ENCODE measurements at places on chromosomes 1 and 21.

DNA sequence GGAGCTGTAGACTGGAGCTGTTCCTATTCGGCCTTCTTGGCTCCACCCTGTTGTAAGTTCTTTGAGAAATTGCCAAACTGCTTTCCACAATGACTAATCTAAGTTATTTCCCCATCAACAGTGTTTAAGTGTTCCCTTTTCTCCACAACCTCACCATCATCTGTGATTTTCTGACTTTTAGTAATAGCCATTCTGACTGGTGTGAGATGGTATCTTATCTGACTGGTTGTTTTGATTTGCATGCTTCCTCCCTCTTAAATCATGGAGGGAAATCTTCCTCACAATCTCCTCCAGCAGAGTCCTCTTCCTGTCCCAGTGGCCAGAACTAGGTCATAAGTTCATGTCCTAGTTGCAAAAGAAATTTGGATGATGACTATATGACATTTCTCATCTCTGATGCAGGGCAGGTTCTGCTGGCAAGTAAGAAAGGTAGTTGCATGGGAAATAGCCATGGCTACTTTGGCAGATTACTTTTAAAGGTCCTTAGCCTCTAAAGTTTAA is 294.0 kb downstream of the LRRC40 start:
- DNase-seq: no peak

DNA sequence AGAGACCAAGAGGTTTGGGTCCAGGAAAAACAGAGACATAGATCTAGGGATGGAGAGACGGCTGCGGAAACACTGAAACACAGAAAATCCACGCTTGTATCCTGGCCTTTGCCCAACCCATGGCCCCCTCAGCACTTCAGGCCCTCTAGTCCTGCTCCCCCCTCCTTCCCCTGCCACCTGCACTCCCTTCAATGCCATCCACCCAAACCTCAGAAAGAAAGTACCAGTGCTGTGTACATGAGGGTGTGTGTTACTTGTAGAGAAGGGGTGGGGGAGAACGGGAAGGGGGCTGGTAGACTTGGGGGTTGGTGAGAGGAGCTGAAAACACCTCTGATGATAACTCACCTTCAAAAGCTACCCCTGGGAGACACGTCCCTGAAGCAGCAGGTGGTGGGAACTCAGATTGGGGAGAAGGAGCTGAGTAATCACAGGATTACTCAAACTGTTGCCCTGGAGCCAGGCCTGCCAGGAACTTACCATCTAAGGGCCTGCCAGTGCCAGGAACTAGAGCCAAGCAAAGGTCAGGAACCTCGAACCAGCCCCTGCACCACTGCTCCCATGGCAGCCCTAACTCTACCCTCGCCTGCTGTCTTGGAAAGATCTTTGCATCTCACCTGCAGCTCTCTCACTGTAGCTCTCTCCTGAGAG is 11.5 kb downstream of the RORC start:
- DNase-seq: no peak

- DNase-seq: no peak
These were observed 6.3 kb upstream of the CATSPER4 start for GRCh38 chr1:26184086-26184485.

- no peak for DNase-seq
These were observed 32.2 kb downstream of the AIDA start for GRCh38 chr1:222680080-222680479.

DNA sequence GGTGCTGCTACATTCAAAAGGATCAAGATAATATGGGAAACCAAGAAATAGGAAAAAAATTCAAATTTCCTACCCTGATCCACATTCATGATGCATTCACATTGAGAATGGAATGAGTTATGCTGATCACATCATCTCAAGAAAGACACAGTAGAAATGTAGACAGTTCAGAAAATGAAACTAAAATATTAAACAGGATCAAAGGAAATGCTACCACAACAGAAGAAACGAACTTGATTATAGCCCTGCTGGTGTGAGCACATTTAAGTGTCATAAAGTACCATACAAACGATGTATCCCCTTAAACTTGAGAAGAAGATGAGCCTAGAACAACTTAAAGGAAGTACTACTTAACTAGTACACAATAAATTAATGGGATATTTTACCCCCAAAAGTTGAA is 21.3 kb downstream of the SYDE2 start:
- DNase-seq: peak; percentile 45

- DNase-seq: no peak
These were observed 10.1 kb upstream of the MEF2D start for GRCh38 chr1:156510709-156511108.

- DNase-seq: no peak
These were observed 21.0 kb upstream of the TMEM52 start for GRCh38 chr1:1940123-1940425.

- no peak for DNase-seq
These were observed 117.5 kb downstream of the TGFB2 start for GRCh38 chr1:218462587-218462986.

- no peak for DNase-seq
These were observed 6.8 kb downstream of the SH2D2A start for GRCh38 chr1:156809711-156810366.

DNA sequence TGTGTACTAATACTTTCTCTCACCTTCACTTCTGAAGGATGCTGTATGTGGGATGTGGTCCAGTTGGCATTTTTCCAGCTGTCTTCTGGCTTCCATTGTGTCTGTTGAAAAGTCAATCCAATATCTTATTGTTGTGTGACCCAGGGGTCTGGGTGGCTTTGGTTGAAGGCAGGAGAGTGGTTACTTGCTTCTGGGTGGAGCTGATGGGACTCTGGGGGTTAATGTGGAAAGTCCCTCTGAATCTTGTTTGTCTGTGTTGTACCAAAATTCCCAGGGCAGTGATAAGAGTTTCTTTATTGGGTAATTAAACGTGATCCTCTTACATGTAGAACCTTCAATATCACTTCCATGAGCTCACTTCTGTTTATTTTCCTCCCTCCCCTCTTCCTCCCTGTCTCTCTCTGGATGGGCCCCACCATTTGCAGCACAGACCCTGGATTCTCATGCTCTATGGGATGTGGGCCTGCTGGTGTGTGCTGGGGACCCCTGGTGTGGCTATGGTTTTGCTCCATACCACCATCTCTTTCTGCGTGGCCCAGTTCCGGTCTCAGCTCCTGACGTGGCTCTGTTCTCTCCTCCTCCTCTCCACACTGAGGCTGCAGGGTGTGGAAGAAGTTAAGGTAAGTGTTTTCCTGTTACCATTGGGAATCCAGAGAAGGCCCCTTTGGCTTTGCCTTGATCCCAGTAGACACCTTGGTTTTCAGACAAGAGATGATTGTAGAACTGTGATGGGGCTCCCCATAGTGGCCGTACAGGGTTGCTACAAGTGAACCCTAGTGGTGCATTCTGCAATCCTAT is 71.5 kb downstream of the HHAT start:
- DNase-seq: peak; percentile 40

GRCh38 chr1:45647248-45648021 is 23.6 kb upstream of the CCDC17 start:
- no peak for DNase-seq

GRCh38 chr1:188729039-188729438 is 1748.6 kb downstream of the BRINP3 start:
- no peak for DNase-seq

GRCh38 chr21:44353191-44353970 is at the start of gene TRPM2:
TSS of gene TRPM2 (plus strand) at chr21:44353621. CDS start at chr21:44353701, 80 bp downstream.
- peak; percentile 28 for DNase-seq

DNA sequence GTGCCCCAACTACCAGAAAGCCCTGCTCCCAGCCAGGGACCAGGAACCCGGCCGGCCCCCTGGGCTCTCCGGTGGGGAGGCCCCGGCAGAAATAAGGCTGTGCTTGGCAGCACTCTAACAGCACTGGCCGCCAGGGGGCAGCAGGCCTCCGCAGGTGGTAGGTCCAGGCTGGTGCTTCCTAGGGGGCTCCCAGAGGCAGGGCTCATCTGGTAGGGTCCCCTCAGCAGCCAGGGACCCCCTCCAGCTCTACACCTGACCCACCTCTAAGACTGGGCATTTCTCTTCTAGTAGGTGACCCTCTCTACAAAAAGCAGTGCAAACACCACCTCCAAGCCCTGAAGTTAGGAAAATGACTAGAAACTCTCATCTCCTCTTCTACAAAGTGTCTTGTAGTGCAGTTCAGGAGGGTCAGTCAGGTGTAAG is 85.6 kb downstream of the STUM start:
- DNase-seq: peak; percentile 74

DNA sequence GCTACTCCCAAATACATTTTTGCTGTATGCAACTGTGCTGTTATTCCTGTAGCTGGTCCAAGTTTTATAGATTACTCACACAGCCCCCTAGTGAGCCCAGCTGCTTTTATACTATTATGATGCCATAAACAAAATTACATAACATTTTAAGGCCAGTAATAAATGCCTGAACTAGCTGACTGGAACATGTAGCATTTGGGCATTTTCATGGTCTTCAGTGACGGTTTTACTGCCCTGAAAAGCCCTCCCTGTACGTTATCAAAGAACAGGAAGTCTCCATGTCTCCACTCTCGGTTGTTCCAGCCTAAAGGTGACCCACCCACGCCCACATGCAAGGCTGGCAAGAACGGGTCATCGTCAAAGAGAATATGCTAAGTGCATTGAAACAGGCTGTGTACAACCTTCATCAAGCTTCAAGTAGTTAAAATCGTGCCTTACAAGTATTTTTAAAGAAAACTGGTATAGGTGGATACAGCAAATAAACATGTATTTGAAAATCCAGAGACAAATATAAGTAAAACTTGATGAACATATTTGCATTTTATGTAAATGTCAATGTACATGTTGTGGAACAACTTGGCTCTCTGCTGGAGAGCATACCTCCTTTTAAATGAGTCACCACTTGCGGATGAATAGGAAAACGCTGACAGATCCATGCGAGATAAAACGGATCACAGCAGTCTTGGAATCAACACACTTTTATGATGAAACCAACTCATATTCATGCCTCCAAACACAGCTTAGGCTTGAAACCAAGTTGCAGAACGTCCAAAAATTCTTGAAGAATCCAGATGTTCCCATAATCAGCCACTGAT is 520.5 kb downstream of the SMYD3 start:
- DNase-seq: no peak

DNA sequence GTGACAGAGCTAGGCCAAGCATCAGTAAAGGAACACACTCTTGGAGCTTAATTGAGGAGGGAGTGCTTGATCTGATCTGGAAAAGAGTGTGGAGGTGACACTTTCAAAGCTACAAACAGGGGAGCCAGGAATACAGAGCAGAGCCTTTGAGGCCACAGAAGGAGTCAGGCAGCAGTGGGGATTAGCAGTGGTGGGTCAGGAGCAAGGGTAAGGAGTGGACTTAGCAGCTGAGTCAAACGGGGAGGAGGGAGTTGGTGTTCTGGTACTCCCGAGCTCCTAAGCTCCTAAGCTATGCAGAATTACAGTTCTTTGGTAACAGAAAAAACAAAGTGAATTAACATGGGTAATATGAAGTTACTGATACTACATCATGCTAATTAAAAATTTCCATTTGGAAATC is 14.5 kb downstream of the RAB4A start:
- DNase-seq: no peak

- no peak for DNase-seq
These were observed 83.1 kb upstream of the LYPLAL1 start for GRCh38 chr1:219090607-219091006.

- no peak for DNase-seq
These were observed 322.4 kb downstream of the SETD4 start for GRCh38 chr21:35737899-35738346.

DNA sequence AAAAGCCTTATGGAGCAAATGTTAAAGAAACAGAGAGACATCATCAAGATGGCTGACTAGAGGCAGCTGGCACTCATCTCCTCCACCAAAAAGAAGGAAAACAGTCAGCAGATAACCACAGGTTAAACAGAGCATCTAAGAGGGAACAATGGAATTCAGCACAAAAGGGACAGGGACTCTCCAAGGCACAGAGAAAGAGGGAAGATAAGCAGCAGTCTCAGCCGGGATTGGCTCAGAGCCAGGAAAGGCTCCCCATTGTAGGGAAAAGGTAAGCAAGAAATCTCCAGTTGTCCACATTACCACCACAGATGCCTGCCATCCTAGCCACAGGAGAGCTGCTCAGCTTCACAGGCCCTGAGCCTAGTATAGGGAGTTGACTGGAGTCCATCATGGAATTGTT is 605.5 kb downstream of the SMYD3 start:
- no peak for DNase-seq

GRCh38 chr1:22627331-22627730 is 9.1 kb upstream of the C1QA start:
- no peak for DNase-seq

- DNase-seq: no peak
These were observed 149.1 kb downstream of the NOS1AP start for GRCh38 chr1:162218546-162218945.

DNA sequence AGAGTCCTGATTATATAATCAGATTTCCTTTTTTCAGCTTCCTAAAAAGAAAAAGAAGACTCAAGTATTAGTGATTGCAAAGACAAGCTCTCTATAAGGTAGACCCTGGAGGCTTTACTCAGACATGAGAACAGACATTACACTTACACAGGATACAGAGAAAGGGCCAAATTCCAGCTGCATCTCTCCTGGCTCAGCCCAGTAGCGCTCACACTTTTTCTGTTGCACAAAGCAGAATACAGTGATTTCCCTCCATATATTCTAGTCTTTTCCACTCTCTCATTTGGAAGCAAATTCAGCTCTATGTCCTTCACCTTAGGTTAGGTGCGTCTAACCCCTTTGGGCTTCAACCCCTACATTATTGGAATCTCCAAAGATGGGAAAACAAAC is 15.1 kb downstream of the PTPN22 start:
- DNase-seq: no peak

- DNase-seq: no peak
These were observed 31.4 kb upstream of the BCL9 start for GRCh38 chr1:147509786-147510395.

GRCh38 chr1:35726450-35727433 is 8.1 kb upstream of the C1orf216 start:
- peak; percentile 39 for DNase-seq

DNA sequence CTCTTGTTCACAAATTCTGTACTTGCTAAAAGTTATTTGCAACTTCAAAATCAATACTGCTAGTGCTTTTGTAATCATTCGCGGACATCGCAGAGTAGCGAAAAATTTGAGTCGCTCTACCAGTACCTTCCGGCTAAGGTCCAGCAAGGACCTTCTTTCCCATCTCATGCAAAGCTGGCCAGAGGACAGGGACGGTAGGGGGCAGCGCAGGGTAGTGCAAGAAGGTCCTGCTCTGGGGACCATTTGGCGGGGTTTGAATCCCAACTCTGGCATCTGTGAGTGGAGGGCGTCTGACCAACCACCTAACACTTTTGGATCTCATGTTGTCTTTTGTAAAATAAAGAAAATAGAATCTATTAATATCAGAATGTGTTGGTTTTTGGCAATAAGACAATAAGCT is 258.3 kb downstream of the SPATA17 start:
- no peak for DNase-seq

DNA sequence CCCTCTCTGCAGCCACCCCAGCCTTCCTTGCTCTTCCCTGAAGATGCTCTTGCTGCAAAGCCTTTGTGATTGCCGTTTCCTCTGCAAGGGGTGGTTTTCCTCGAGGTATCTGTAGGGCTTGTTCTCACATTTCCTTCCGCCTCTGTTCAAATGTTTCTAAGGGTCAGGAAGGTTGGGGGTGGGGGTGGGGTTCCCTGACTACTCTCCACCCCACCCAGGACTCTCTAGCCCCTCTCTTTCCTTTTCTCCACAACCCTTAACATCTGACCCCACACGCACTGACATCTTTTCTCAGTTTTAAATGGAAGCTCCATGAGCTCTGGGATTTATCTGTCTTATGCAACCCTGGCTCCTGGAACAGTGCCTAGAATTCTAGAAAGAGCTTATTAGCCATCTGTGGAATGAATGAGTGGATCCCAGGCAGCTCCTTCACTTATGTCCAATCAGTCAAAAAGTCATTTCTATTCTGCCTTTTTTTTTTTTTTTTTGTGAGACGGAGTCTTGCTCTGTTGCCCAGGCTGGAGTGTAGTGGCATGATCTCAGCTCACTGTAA is 27.3 kb upstream of the ZNF362 start:
- DNase-seq: no peak

- DNase-seq: peak; percentile 51
These were observed 3.6 kb upstream of the ZBTB7B start for GRCh38 chr1:154998818-154999570.

All from central memory CD4-positive, alpha-beta T cell (primary cell).